ENCODE measurements at places on chromosomes 6 and 20.

DNA sequence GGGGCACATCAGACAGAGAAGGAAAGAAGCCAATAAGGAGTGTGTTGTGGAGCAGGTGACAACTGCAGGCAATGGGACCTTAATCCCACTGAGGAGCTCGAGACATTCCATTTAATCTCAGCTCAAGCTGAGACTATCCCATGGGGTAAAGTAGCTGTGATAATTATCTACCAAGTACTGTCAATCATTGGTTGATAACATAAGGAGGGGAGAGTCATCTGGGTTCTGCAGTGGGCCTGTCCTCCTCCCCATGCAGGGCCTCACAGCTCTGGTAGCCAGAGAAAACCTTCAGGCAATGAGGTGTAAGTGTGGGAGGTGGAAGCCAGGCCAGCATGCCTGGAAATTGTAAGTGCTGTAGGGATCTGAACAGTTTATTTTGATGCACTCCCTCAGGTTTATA, 375.0 kb upstream of the ARID1B start:
- DNase-seq, result no peak

GRCh38 chr20:45282700-45283550, 23.7 kb upstream of the RBPJL start:
- no peak for DNase-seq

DNA sequence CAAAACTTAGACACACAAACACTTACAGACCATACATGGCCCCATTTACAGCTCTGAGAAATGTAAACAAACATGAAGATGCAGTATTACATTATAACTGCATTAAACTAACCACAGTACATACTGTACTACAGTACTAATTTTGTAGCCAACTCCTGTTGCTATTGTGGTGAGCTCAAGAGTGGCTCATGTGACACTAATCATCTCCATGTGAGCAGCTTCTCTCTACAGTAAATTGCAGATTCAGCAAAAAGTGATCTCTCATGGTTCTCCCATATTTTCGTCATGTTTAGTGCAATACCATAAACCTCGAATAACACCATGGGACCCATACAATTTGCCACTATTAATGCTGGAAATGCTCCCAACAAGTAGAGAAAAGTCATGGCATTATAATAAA, 860.4 kb downstream of the EPHA7 start:
- no peak for DNase-seq

GRCh38 chr6:28423546-28423945, 19.7 kb downstream of the ZSCAN23 start:
- no peak for DNase-seq

- DNase-seq, result no peak
Observed at GRCh38 chr20:58597249-58597891, 53.7 kb upstream of the STX16 start.

GRCh38 chr6:142612956-142613355, 311.1 kb downstream of the ADGRG6 start:
- DNase-seq, result no peak

- no peak for DNase-seq
Observed at GRCh38 chr6:105940990-105941389, 145.1 kb upstream of the PRDM1 start.

GRCh38 chr20:431012-431904, 23.2 kb downstream of the RBCK1 start:
- DNase-seq, result no peak

GRCh38 chr6:124573953-124574352, 388.3 kb upstream of the RNF217 start:
- DNase-seq, result no peak

GRCh38 chr6:15386756-15387112, 140.9 kb downstream of the JARID2 start:
- no peak for DNase-seq

DNA sequence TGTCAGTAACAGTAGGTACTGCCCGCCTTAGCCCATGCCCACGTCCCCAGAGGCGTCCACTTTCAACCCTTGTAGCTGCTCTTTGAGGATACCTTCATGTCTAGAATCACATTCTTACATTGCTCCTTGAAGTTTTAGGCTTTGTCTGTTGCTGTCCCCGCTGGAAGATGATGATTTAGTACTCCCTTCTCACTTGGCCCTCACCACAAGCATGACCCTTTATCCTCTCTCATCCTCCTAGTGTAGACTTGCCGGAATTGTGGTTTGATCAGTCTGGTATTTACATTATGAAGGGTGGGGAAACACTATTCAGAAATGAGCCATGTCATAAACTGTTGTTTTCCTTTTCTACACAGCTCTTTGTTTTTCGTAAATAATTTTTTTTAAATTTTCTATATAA, 87.4 kb downstream of the ARID1B start:
- DNase-seq, result no peak

DNA sequence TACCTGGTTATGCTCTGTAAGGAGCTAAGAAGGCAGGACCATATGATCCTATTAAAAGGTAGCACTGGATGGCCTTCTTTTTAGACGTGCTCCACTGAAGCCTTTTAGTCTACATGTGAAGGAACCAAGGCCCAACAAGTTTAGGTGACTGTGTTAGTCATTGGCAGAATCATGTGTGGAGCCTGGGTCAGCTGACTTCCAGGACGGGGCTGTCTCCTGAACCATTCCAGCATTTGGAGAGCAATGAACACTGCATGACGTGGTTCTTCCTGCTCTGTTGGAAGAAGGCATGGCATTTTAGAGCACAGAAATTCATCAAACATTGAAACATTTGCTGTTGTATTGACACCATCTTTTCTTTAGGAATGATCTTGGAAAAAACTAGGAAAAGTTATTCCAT, 87.8 kb upstream of the TIAM2 start:
- no peak for DNase-seq

DNA sequence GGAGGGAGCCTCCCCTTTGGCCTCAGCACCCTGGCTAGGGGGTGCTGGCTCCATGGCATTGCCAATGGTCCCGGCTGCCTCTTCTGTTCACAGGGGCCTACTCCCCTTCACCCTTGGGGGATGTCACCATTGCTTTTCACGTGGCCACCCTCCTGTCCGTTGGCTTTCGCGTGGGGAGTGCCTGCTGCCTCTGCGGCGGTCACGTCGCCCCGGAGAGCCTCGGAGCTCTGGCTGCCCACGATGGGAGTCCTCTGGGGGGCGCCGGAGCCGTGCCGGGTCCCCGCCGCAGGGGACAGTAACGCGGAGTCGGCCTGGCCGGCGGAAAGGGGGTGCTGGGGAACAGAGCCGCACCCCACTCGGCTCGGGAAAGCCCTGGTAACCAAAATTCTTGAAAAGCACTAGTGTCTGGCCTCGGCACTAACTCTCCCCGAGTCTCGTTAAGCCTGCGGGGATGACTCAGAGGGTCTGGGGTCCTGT, 661 bp upstream of the HEBP2 start:
- DNase-seq, result no peak

DNA sequence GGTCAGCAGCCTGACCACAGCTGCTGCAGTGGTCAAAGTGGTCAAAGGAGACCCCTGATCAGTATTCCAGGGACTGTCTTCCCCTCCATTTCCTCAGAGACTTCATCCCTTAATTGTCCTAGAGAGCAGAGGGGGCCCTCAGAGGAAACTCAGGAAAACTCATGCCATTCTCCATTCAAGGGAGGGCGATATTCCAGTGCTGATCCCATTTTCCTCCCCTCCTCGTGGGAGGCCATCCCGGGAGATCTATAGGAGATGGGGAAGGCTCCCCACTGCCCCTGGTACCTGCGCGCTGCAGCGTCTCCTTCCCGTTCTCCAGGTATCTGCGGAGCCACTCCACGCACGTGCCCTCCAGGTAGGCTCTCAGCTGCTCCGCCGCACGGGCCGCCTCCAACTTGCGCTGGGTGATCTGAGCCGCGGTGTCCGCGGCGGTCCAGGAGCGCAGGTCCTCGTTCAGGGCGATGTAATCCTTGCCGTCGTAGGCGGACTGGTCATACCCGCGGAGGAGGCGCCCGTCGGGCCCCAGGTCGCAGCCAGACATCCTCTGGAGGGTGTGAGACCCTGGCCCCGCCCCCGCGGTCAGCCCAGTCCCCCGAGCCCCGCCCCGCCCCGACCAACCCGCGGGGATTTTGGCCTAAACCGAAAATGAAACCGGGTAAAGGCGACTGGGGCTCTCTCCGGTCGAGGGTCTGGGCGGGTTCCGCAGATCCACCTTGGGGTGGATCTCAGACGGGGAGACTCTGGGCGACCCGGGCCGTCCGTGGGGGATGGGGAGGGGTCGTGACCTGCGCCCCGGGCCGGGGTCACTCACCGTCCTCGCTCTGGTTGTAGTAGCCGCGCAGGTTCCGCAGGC, 878 bp downstream of the HLA-C start:
- DNase-seq, result peak; percentile 51

DNA sequence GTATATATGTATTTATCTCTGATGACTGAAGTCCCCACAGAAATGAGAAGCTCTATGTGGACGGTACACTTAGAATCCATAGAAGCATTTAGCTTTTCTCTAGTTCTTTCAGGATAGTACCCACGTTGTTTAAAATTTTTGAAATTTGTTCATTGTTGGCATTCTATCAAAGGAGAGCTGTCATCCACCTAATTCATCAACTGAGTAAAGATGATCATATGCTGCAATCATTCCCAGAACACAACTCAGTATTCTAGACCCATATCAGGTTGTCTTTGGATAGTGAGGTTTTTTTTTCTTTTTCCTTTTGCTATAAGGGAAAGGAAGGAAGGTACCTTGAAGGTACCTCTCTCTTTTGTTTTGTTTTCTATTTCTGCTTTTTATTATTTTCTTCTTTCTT, 9.3 kb downstream of the SERAC1 start:
- DNase-seq, result no peak

- DNase-seq, result no peak
Observed at GRCh38 chr6:159084493-159085091, 39.8 kb upstream of the TAGAP start.

DNA sequence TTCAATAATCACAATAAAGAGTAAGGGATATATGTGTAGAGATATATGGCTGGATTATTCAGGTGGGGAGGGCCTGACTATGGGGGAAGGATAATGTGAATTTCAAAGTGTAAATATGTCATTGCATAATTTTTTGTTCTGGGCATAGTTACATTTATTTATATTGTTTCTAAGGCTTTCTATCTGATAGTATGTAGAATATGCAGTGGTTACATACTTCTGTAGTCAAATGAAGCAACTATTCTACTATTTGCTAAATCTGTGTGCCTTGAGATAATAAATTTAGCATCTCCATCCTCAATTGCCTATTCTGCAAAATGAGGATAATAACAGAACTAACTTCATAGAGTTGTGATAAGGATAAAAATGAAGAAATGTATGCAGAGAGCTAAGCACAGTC, 359.2 kb downstream of the CDKAL1 start:
- no peak for DNase-seq

GRCh38 chr6:3431994-3432393, 24.9 kb downstream of the SLC22A23 start:
- DNase-seq, result no peak

- DNase-seq, result no peak
Observed at GRCh38 chr6:80733641-80734040, 627.2 kb downstream of the BCKDHB start.

DNA sequence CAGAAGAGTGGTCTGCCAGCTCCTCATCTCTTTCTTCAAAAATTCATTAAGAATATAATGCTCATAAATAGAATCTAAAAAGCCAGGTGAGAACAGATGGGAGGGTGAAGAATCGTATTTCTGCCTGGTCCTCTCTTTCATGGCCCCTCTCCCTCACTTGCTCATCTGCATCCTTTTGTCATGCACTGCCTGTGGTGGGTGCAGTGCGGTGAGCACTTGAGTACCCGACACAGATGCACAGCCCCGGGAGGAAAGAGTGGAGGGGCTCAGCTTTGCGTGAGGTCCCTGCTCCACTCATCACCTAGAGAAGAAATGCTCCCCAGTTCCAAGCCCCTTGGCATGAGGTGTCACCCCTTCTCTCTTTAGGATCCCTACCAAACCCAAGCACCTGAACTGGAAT, 58.1 kb upstream of the GLP1R start:
- no peak for DNase-seq

DNA sequence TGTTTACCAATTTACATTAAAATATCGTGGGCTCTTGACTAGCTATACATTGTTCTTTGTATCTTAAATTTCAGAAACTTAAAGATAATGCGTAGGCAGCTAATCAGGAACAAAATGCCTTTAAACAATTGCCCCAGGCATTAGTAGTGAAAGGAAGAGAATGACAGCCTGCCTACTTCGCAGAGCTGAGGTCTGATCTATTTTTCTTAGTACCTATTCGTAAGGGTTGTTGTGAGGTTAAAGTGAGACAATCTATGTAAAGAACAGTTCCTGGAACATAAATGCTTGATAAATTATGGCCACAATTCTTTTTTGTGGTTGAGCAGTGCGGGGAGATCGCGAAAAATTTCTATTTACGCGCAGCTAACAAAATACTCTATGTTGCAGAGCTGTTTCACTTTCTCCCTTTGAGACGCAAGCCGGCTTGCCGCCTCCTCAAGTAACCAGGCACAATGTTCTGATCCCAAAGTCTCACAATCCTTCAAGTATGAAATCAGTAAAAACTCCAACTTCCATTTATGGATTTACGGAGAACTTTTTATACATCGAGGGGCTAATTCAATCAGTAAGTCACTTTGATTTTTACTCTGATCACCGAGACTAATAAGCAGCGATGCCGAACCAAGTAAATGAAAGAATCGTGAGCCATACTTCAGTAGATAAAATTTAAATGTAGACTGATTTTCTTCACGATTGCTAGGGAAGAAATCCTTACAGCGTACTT, 878 bp upstream of the PNRC1 start:
- DNase-seq, result peak; percentile 18

DNA sequence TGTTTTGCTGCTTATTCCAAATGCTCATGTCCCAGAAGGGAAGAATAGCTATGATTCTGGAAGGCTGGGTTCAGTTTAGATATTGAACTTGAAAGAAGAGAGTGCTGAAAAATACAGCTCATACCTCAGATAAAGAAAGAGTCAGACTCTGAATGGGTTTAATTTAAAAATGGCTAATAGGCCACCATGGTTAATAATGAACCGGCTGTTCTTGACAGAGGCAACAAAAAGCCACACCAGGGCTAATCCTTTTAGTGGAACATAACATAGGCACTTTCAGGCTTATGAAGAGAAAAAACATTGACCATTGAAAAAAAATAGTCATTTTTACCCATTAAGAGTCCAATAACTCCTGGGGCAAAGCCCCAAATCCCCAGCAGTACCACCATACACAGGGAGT, 59.4 kb downstream of the TNFRSF21 start:
- no peak for DNase-seq

GRCh38 chr6:106112433-106112832, 26.3 kb downstream of the PRDM1 start:
- DNase-seq, result no peak

DNA sequence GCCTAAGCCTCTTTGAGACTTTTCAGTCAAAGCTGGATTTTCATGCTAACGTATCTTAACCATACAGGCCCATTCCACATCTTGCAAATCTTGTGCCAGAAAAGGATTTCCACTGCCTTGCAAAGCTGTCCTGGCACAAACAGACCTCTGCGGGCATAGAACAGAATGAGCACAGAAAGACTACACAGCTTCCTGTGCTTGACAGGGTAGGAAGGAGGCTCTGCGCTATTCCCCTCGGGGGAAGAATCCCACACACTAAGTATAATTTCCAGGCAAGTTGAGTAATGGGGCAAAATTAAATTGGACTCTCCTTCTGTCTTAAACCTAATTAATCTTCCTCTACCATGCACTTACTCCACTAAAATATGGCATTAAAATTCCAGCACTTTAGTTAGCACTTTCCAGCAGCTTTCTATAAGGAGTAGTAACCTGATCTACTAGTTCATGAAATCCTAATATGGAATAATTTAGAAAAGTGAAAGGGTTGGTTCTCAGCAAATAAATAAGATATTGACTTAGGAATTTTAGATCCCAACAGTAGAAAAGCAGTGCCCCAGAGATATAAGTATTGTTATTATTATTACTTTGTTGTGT, 532.1 kb upstream of the JAG1 start:
- no peak for DNase-seq

- no peak for DNase-seq
Observed at GRCh38 chr20:57479196-57479595, 45.7 kb downstream of the CTCFL start.

Data from stimulated activated CD4-positive, alpha-beta T cell treated with anti-CD3 and anti-CD28 coated beads, TNF-alpha, amount 100 ng/mL, for 1 hour (primary cell).